ENCODE measurements at places on chromosomes 13 and 19.
A peak's percentile ranks its signal among the peaks of the same experiment; 100 is the strongest.

- no peak for ATAC-seq
Observed at GRCh38 chr19:15368051-15368632, 11.4 kb downstream of the AKAP8 start.

DNA sequence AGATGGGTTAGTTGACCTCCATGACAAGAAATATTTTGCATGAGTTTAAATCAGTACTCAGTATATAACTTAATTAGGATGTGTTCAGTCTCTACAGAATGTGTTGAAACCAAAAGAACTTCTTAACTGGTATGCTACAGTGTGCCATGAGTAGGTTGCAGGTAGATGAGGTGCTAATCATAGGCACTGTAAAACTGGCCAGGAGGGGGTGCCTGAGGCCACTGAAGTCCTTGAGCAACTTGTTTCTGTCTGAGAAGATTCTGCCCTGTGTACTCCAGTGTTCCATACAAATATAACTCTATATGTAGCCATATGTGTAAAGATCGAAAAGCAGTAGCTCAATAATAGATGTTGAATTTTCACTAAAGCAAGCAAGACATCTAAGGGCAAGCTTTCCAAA is 549.2 kb upstream of the KLF12 start:
- ATAC-seq: no peak

DNA sequence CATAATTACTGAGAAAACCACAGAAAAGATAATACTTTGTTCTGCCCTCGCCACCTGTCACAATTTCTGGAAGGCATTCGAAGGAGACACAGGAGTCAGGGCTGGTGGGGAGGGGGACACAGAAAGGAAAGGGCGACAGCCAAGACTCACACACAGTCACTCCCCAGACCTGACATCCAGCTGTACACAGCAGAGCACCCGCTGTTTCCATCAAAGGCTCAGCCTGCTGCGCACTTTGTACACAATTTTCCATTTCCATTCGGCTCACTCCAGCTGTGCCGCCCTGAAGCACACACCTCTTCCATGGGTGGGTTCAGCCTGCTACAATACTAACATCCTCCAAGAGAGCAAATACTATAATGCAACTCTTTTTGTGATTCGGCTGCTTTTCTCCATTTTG is 38.0 kb downstream of the STK24 start:
- ATAC-seq: no peak

- peak; percentile 38 for ATAC-seq
Observed at GRCh38 chr19:5001615-5002014, 32.7 kb downstream of the KDM4B start.

GRCh38 chr13:48828962-48829411 is 146.7 kb upstream of the FNDC3A start:
- ATAC-seq: peak; percentile 77

DNA sequence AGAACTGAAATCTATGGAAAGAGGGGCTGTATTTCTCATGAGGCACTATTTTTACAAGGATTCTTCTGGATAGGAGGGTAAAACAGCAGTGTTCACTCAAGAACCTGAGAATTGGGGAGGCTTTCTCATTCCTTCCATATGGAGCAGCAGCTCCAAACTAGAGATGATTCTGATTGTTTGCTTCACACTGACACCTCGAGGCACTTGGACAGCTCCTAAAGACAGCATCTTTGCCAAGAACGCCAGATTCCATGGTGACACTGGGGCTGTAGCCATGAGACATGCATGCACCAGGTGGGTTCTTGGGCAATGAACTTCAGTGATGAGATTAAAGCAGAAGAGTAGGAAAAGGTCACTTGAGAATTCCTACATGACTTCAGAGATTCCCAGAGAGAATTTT is 361.5 kb upstream of the HTR2A start:
- ATAC-seq: no peak

DNA sequence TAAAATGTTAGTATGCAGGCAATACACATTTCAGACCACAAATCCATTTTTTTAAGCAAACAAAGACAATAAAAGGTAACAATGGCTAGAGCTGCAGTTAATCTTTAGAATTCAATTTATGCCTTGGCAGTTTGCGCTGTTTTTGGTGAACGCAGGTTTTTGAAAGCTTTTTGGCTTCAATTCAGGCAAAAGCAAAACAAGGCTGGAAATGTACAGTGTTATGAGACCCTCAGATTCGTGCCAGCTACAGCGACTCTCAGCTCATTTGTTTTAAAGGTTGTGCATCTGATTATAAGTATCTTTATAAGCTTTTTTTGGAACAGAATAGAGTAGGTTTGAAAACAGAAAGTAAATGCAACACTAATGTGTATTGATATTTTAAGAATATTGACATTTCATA is 63.6 kb upstream of the SOX1 start:
- ATAC-seq: no peak

GRCh38 chr19:35732540-35733179 is 9.6 kb downstream of the IGFLR1 start:
- no peak for ATAC-seq

GRCh38 chr13:31046711-31047279 is 114.3 kb downstream of the TEX26 start:
- no peak for ATAC-seq

DNA sequence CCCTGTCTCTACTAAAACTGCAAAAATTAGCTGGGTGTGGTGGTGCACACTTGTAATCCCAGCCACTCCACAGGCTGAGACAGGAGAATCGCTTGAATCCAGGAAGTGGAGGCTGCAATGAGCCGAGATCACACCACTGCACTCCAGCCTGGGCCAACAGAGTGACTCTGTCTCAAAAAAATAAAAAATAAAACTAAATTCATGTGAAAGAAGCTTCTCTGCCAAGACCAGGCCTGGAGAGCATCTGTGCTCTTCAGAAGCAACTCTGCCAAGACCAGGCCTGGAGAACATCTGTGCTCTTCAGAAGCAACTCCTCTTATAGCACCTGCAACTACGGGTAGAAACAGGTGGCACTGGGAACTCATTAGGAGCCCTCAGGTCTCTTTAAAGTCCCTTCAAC is 37.7 kb downstream of the CRYL1 start:
- ATAC-seq: no peak

DNA sequence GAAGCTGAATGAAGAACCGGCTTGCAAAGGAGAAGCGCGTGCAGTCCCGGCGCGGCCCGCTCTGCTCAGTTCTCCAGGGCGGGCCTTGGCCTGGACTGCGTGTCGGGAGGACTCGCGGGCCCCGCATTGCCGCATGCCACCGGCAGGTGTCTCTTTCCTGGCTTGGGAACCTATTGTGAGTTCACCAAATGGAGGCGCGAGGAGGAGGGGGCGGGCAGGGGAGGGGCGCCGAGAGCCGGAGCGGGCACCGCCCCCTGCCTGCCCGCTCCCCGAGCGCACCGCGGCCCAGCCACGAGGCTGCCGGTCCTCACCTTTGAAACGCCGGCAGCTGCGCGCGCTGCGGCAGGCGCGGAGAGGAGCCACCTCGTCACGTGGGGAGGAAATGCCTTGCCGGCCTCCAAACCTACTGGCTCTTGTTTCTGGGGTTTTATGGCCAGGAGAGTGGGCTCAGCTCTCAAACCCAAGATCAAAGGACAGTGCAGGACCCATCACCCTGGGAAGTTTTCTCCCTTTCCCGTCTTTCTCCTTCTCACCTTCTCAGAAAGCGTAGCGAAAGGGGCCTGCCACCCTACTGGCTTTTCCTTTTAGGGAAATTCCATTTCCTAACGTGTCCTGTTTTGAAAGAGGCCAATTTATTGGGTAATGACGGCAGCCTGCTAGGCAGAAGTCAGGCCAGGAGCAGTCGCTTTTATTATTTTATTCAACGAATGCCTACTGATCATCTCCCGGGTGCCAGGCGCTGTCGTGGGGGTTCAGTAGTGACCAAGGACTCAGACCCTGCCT is 13.8 kb upstream of the UBE2L5 start:
- ATAC-seq: peak; percentile 97

DNA sequence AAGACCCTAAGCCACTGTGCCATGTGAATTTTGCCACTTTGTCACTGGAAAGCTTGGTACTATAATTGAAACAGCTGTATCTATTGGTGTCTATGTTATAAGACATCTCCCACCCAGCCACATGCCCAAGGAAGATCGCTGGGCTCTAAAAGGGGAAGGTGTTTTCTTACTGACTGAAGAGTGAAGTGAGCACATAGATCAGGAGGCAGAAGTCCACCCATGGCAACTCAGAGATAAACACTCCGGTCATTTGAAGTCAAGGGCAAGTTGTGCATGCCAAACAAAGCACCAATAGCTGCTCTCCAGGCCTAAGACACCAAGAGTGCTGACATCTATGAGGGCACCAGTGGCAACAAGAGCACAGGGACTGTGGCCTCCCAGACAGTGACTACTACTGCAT is 153.8 kb downstream of the KCTD12 start:
- ATAC-seq: no peak

DNA sequence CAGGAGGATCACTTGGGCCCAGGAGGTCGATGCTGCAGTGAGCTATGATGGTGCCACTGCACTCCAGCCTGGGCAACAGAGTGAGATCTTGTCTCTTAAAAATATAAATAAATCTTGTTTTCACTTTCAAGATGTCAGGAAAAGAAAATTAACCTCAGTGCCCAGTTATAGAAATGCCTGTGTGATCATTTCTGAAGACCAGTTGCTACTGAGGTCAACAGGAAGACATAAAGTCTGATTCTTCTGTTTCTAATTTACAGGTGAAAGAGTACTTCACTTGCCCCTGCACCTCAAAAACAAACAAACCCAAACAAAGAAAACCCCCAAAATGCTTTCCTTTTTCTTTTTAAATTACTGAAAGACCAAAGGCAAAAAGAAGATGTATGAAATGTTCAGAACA is 174.3 kb upstream of the NBEA start:
- ATAC-seq: no peak

- ATAC-seq: no peak
Observed at GRCh38 chr13:113400621-113401451, 36.9 kb upstream of the GRTP1 start.

DNA sequence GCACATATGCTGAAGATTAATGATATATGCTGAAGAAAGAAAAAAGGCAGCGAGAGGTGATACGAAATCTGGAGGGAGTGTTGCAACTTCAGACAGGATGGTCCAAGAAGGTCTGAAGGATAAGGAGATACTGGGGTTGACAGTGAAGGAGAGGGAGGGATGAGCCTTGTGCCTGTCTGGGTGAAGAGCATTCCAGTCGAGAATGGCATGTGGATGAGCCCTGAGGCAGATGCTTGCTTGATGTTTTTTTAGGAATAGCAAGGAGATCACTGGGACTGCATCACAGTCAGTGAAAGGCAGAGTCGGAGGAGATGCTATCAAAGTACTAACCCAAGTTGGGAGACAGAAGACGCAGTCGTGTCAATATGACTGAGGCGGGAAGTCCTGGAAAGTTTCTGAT is 13.3 kb upstream of the LAIR2 start:
- no peak for ATAC-seq

DNA sequence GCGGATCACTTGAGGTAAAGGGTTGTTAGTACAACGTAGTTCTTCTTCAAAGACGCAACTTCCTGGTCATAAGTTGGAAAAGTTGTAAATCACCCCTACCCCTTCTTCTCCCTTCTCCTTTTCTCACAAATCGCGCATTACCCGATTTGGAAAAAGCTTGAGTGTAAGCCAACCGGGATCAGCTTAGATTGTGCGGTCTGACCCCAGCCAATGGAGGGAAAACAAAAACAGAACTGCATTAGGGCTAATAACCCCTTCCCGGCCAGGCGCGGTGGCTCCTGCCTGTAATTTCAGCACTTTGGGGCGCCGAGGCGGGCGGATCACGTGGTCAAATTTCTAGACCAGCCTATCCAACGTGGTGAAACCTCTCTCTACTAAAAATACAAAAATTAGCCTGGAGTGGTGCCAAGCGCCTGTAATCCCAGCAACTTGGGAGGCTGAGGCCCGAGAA is 806 bp downstream of the ZNF90 start:
- no peak for ATAC-seq

DNA sequence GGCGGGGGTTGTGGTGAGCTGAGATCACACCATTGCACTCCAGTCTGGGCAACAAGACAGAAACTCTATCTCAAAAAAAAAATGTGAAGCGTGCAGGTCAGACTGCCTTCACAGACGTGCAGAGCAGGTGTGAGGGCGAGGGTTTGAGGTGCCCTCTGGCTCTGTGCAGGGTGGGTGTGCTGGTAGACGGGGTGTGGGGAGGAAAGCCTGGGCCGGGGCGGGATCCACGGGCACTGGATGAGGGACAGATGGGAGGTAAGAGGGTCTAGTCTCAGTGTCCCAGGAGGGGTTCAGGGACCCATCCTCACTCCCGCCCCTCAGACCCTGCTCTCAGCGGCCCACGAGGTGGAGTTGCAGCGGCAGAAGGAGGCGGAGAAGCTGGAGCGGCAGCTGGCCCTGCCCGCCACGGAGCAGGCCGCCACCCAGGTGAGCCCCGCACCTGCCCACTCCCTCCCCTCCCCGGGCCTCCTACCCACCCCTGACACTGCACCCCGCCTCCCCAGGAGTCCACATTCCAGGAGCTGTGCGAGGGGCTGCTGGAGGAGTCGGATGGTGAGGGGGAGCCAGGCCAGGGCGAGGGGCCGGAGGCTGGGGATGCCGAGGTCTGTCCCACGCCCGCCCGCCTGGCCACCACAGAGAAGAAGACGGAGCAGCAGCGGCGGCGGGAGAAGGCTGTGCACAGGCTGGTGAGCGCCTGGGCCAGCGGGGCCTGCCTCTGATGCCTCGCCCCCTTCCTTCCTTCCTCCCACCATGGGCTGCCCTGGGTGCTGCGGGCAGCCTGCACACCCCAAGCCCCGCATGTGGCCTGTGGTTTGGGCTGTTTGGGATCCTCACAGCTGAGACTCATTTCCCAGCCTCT is 9.1 kb downstream of the NOP53 start:
- ATAC-seq: no peak

- ATAC-seq: peak; percentile 72
Observed at GRCh38 chr19:46624958-46625661, at the start of gene PTGIR. Gene PTGIR (minus strand): TSS chr19:46625089. CDS start chr19:46624225, 864 bp downstream.

GRCh38 chr13:78247362-78247761 is 328.7 kb upstream of the EDNRB start:
- no peak for ATAC-seq

DNA sequence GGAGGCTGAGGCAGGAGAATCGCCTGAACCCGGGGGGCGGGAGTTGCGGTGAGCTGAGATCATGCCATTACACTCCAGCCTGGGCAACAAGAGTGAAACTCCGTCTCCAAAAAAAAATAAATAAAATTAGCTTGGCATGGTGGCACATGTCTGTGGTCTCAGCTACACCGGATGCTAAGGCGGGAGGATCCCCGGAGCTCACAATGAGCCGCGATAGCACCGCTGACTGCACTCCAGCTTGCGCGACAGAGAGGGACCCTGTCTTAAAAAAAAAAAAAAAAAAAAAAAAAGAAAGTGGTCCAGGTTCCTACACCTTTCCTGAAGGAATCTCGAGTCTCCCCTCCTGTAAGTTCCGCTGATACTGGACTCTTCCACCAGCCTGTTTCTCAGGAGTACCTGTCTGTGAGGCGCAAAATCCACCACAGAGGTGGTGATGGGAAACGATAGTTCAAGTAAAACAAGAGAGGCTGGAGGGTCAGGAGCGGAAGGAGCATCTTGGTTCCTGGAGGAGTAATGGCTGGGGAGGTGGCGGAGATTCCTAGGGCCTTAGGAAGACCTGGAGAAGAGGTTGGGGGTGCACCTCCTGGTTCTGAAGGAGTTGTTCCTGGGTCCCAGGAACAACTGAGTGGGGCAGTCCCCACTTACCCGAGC is 471 bp downstream of the FUT1 start:
- ATAC-seq: peak; percentile 7

- no peak for ATAC-seq
Observed at GRCh38 chr19:44112802-44113137, 429 bp upstream of the ZNF225 start.

GRCh38 chr13:85441364-85441763 is 357.9 kb downstream of the SLITRK6 start:
- ATAC-seq: no peak

Data from activated T-helper 17 cell treated with anti-CD3 and anti-CD28 coated beads, Interleukin-2, amount 50 U/mL, for 72 hours (primary cell).